ENCODE measurements at places on chromosomes 16 and 17. TPM values are rescaled to one million over a fixed set of nuclear protein-coding genes. Genes with fewer than 3 reads are reported as not detected.

TBC1D3D gene
- 0.24 TPM for total RNA-seq

PRAC2 gene
- total RNA-seq = not detected

GPR139 gene
- not detected for total RNA-seq

CCDC47 gene
- 90.5 TPM for total RNA-seq

CXCL16 gene
- total RNA-seq = 3.9 TPM

TIGD7 gene
- total RNA-seq = 8.4 TPM

CACNG4 gene
- not detected for total RNA-seq
